ENCODE measurements at places on chromosomes 1 and 21.

GRCh38 chr21:35603494-35603893 lies 456.8 kb downstream of the SETD4 start:
- no peak for DNase-seq

DNA sequence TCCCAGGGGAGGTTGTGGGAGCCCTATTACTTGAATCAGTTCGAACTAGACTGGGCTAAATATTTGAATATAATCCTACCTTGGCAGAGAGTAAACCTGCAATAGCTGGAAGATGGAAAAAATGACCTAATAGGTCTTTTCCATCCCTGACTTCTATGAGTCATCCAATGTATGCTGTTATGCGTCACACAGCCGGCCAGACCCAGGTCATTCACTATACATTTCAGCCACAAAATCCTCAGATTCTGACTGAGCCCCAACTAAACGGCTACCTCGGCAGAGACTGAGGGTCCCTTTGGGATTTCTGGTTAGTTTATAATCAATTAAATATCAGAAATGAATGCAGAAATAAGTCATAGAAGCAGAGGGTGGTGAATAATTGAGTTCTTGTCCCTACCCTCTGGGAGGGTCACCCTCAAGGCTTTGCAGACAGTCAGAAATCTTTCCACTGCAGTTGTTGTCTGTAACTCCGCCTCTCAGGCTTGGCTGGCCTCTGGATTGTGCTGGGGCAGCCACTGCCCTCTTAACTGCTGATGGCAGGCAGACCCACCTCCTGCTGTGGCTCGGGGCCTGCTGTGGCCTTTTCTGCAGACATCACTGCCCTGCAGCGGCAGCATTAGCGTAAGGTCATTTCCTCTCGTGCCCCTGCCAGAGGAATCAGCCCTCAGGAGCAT lies 240.5 kb downstream of the TGFB2 start:
- DNase-seq = peak; percentile 75

DNA sequence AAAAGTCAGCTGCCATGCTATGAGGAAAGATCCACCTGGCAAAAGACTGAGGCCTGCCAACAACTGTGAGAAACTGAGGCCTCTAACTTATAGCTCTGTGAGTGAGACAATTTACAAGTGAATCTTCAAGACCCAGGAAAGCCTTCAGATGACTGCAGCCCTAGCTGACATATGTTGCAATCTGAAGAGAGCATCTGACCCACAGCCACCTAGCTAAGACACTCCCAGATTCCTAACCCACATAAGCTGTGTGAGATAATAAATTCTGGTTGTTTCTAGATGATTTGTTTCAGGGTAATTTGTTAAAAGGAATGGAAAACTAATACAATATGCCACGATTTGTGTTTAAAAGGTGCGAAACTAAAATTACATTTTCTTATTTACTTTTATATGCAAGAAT lies 55.1 kb downstream of the HFM1 start:
- DNase-seq = no peak

GRCh38 chr1:99506631-99507030 lies 139.3 kb upstream of the PALMD start:
- DNase-seq = no peak

- peak; percentile 80 for DNase-seq
Observed at GRCh38 chr1:157045250-157046218, at the start of gene ARHGEF11. TSS of gene ARHGEF11 (minus strand) at chr1:157045742. CDS start at chr1:157044330, 1,412 bp downstream.

- no peak for DNase-seq
Observed at GRCh38 chr1:45979778-45980176, 152.7 kb downstream of the PIK3R3 start.

DNA sequence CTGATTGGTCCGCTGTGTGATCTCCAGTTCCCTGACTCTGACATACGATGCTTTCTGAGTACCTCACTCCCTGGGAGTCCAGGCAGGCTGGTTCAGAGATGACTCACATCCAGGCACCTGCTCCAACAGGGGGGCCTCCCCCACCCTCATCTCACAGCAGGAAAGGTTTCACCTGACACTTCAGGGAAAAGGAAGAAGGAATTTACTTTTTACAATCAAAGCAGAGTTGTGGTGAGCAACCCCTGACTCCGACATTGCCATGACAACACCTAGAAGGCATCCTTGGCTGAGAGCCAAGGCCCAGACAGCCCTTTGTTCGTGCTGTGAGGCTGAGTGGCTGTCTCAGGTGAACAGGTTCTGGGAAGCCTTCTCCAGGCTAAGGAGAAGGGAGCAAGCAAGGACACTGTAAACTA lies 164.6 kb upstream of the GJB5 start:
- DNase-seq = no peak

DNA sequence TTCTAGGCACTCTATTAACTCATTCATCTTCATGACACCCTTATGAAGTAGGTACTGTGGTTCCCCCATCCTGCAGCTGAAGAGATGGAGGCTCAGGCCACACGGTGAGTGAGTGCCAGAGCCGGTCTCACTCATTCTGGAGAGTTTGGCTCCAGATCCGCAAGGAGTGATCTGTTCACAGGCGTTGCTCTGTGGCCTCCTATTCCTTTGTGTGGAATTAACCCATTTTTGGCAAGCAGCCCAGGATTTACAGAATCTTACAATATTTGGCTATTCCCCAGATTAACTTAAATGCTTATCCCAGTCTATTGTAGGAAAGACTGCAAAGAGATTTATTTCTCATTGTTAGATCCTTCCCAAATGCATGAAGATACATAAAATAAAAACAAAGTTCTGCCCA lies 29.6 kb downstream of the KIAA0040 start:
- DNase-seq = peak; percentile 27

DNA sequence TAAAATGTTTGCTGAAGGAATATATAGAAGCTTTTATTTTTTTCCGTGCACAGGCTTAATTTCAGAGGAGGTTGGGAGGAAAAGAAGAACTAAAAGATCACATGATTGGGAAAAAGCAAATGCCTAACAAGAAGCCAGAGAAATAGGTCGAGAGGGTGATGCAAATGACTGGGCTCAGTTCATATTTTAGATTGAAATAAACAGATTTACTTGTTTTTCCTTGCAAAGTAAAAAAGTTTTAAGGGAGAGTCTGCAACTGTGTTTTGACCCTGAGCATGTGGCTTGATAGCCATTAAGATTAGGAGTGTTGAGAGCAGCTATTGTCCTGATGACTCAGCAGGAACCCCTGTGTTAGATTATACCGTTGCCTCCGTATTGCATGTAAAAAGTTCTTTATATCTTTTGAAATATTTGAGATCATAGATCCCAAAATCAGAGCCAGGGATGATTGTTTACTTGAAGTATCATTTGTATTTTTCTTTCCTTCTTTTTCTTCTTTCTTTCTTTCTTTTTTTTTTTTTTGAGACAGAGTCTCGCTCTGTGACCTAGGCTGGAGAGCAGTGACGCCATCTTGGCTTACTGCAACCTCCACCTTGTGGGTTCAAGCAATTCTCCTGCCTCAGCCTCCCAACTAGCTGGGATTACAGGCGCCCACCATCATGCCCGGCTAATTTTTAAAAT lies 20.2 kb downstream of the CLIC4 start:
- peak; percentile 77 for DNase-seq

DNA sequence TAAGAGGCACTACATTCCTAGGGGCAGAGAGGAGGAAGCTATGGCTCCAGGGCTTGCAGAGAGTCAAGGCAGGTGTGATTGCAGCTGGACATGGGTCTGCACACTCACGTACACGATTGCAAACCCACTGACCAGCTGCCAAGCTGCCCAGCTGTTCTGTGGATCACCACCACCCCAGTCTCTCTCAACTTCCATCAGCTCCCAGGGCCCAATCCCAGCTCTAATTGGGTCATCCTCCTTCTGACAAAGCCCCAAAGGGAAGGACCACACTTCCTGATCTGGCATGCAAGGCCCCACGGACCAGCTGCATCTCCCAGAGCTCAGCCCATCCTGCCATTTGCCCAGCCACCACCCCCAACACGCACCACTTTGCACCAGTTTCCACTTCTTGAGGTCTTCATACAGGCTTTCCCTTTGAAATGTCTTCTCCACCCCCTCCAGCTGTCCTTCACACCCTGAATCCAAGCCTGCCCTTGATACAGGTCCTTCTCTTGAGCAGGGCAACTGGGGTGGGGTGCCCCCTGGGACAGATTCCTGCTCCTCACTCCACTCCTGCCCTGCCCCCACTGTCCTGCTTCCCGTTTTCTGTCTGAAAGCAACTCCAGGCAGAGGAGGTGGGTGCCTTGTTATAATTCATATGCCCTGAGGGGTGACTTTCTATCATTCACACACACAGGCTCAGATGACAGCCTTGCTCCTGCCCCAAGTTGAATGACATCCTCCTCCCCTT lies 179.4 kb upstream of the EDN2 start:
- DNase-seq = no peak

DNA sequence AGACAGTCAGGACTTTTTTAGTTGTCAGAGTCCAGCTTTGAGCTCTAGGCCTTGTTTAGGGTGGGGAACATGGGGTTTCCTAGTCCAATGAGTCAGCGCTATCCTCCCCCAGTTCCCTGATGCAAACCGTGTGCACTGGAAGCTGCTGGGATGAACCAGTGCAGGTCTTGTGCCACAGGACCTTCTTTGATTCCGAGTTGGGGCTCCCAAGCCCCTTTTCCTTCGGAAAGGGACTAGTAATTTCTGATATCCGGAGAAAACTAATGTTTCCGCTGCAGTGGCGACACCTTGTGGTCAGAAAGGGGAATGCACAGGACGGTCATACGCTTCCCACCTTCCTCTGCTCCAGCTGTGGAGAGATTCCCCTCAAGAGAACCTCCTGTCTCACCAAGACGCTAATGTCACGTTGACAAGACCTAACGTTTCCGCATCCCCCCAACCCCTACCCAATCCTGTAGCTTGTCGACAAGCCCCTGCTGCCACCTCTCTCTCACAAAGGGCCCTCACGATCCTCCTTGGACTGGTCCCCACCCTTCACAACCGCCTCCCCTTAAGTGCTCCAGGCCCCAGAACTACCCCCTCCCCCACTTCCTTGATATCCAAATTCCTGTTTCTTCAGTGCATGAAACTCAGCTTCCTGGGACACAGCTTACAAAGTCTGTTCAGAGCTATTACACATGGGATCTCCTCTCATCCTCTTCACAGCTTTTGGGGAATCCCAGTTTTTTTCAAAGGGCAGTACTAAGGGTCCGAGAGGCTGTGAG lies 30.9 kb downstream of the GPA33 start:
- peak; percentile 76 for DNase-seq

DNA sequence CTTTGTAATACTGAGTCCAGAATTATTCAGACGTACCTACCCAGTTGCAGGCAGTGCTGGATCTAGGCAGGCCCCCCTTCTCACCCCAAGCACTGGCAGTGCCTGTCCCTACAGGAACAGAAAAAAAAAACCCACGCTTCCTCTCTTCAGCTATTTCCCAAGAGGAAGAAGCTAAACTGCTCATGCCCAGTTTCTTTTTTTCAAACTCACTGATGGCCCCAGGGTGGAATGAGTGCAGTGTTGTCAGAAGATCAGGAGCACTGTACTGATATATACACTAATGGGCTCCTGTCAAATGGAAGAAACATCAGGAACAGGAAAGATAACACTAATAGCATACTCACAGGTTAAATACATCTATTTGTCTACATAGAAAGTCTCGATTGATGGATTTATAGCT lies 28.2 kb upstream of the DOCK7 start:
- no peak for DNase-seq

- no peak for DNase-seq
Observed at GRCh38 chr1:180572760-180573159, 14.0 kb downstream of the OVAAL start.

DNA sequence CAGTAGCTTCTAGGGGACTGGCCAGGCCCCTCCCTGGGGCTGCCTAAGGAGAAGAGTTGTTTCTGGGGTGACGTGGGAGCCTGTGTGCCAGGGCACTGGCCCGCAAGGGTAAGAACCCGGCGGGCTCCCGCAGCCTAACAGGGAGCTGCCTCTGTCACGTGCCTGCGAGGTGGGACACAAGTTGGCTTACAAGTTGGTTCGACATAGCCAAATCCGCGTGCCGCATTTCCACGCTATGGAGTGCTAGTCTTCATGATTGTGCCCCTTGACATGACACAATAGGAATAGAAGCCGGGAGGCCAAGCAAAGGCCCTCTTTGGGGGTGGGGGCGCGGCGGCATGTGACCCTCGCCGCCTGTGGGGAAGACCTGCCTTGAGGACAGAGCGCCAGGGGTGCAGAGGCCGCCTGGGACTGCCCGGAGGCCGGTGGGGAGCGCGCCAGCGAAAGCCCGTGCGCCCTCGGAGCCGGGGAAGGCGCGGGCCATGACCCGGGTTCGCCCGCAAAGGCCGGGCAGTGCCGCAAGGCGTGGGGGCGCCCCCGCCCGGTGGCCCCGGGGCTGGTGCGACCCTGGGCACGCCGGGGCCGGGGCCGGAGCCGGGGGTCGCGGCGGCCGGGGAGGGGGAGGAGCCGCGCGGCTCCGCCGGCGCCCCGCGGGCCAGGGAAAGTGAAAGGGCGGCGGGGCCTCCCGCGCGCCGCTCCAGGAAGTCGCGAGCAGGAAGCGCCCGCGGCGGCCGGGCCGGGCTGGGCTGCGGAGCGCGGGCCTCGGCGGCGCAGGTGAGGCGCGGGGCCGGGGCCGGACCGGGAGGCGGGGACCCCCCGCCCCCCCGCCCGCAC lies at the start of gene SLC37A1:
SLC37A1 (plus strand) TSS at position 702 of the 834 bp plus-strand sequence. CDS start 4,603 bp downstream, outside the sequence.
- no peak for DNase-seq

GRCh38 chr1:246462986-246463385 lies 44.1 kb downstream of the SMYD3 start:
- no peak for DNase-seq

DNA sequence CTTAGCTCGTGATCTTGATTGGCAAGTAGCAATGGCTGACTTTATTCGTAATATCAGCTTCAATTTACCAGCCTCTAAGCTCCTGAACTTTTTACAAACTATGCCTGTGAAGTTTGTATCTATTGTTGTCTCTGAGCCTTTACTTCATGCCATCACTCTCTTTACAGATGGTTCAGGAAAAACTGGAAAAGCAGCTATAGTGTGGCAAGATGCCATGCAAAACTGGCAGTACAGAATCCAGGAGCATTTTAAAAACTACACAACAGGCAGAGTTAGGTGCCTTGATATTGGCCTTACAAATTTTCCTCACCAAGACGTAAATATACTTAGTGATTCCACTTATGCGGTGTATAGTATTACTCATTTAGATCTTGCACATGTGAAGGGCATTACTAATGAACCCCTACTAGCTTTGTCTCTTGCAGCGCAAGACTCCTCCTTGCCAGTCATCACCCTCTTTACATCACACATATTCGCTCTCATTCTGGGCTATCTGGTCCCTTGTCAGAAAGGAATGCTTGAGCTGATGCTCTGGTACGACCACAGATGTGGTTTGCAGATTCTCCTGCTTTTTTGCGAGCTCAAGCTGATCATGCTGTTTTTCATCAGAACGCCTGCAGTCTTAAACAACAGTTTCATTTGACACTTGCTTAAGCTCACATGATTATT lies 36.3 kb downstream of the CLCA1 start:
- DNase-seq = no peak

- peak; percentile 2 for DNase-seq
Observed at GRCh38 chr1:38730511-38731397, 128.8 kb downstream of the RRAGC start.
